AG09319 (cell line): ENCODE measurements at places on chromosomes 2 and 18.

- no peak for DNase-seq
Measured at GRCh38 chr18:2424420-2424819, 146.9 kb downstream of the METTL4 start.

DNA sequence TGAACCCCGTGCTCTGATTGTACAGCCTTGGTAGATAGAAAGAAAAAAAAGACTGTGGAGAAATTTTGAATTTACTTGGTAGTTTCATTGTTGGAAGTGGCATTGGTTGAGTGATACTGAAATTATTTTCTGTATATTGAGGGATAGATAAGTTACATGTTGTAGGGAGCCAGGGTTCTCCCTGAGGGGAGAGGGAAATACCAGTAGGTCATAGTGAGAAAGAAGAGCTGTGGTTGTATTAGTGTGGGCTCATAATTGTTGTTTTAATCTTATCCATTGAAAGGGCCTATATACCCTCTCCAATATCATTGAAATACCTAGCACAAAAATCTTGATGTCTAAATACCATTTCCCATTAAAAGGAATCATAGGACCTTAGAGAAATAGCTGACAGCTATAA is 16.9 kb upstream of the RAB31 start:
- DNase-seq, result no peak

DNA sequence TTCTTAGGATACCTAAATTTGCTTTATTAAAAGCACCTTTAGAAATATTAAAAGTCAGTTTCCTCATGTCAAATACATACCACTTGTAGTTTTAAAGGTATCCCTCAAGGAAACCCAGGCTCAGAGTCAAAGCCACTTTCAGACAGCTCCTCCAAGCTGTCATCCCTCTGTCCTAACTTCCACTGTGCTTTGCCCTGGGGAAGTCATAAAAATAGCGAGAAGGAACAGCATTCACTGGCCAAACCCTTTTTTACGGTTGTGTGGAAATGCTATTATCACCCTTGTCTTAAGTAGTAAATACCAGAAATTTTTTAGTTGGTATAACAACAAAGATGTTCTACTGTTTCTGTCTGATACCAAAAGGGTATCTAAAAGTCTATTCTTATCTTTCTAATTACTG is 680.5 kb downstream of the ZEB2 start:
- no peak for DNase-seq

DNA sequence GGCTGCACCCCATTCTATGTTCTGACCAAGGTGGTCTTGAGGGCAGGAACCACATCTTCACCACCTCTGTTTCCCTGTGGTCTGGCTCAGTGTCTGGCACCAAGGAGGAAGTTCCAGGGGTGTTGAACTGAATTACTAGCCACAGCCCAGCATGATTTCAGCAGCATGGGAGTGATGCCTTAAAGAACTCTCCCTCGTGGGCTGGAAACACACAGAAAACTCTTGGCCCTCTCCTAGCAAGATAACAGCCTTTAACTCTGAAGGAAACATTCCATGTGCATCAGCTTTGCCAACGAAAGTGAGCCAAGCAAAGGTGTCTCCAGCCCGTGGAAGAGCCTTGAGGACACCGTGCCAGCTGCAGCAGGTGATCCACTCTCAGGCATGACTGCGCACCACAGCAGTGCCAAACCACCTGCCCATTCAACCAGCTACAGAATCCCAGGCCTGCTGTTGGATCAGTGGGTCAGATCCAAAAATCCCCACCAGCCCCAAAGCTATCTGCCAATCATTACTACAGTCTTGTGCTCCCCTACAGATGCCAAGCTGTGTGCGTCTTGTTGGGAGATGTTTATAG is 124.8 kb downstream of the TTC32 start:
- no peak for DNase-seq

DNA sequence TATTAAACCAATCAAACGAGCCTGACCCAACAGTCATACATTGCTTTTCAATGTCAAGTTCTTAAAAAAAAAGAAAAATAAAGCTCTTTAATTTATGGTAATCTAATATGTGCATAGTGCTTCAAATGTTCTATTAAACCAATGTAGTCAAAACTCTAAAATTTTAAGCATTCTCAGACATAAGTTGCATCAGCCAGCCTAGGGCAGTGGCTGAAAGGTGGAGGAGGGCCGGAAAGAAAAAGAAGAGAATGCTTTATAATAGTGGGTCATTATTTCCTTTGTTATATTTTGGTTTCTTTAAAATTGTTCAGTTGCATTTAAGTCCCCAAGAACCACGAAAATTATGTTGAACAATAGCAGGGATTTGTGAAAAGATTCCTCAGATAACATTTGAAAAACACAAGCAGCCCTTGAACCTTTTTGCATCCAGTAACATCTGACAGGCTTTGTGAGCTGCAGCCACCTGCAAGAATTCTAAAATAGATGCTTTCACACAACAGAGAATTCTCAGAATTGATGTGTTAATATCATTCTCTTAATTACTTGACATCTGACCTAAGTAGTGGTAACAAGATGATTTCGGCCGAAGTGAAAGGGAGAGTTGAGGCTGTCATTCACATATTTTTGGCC is 252.1 kb downstream of the CDCA7 start:
- no peak for DNase-seq

DNA sequence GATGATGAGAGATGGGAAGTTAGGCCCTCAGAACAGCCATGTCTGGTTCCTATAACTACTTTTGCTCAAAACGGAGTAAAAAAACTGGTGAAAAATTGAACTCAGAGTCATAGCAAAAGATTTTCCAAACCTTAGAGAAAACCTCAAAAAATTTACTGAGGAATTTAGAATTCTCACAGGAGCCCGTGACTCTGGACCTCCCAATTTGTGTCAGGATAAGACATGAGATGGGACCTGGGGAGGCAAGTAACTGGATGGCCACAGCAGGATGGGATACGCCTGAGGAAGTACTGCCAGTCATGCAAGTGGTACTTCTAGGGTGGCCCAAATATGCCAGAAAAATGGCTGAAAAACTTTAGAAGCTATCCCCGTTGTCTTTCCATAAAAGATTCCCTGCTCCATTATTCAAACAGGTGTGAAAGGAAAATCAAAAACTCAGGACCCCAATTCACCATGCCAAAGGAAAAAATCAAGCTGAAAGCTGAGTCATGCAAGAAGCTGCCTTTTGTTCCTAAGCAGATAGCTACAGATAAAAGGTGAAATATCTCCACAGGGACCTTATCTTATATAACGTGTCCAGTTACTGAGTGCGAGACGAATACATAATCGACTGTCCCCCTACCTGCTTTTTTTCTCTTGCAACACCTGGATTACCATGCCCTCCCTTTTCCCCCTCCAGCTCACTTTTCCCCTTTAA is 34.1 kb upstream of the LIPG start:
- no peak for DNase-seq

GRCh38 chr2:62145478-62146100 is 50.3 kb upstream of the B3GNT2 start:
- DNase-seq, result no peak

DNA sequence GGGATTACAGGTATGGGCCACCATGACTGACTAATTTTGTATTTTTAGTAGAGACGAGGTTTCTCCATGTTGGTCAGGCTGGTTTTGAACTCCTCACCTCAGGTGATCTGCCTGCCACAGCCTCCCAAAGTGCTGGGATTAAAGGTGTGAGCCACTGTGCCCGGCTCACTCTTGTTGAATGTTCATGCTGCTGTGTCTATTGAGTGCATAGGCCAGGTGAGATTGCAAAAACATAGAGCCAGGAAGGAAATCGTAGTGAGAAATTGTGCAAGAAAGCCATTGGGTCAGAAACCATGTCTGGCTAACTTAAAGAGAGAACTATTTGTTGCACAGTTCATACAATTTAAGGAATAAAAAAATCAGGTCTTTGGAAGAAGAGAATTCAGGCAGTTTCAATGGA is 45.5 kb upstream of the FZD5 start:
- no peak for DNase-seq

- DNase-seq, result no peak
Measured at GRCh38 chr2:131152074-131152473, 46.9 kb downstream of the PLEKHB2 start.

- no peak for DNase-seq
Measured at GRCh38 chr2:179965291-179966258, 41.5 kb downstream of the CWC22 start.
